Spinal cord (tissue), 10 donors: ENCODE measurements at places on chromosomes 3 and 15. TPM values are rescaled to one million over a fixed set of nuclear protein-coding genes. Genes with fewer than 3 reads are reported as not detected.
A peak's percentile ranks its signal among the peaks of the same experiment; 100 is the strongest.

DNA sequence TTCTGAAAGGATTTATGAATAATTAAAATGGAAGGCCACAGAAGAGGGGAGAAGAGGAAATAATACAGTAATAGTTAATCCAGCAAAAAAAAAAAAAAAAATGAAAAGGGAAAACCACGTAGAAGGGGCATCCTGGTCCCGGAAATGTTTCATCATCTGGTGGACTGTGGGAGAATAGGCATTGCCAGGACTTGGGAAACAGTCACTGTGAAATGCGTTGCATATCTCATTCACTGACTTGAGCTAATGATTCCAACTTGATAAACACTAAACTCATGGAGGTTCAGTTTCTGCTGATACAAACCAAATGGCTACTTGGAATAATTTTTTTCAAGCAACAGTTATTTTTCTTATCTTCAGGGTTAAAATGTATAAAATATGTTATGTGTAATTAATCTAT, 3.2 kb downstream of the XCR1 start:
- no peaks in the 10 kb centered on the region for H3K4me1 ChIP-seq
- no peak overlapping the region for H3K27ac ChIP-seq
- H3K4me3 ChIP-seq, result no peak overlapping the region
- no peaks in the 10 kb centered on the region for H3K27me3 ChIP-seq
- DNase-seq, result no peak

DNA sequence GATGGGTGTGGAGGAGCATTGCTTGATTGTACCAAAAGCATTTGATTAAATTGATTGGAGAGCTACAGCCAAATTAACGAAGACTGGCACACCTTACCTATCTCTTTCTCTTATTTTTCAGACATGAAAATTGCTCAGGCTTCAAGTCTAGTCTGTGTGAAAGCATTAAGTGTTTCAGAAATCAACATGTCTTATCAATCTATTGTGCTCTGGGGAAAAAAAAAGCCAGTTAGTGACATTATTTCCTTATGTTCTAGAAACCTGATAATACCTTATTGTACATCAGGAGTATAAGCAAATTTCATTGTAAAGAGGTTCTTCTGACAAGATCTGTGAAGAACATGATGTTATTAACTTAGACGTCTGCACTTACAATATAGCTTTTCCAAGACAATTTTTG, 465.2 kb downstream of the IL5RA start:
- no peaks in the 10 kb centered on the region for H3K36me3 ChIP-seq
- H3K4me3 ChIP-seq, result no peak overlapping the region
- H3K27ac ChIP-seq, result no peak overlapping the region
- DNase-seq, result no peak

GRCh38 chr3:57755741-57756527, at the start of gene SLMAP:
Gene SLMAP (plus strand): TSS chr3:57756309. CDS start chr3:57757652, 1,343 bp downstream.
- peak within 1 kb of the TSS; percentile 90 for H3K4me3 ChIP-seq
- peak; percentile 99 for DNase-seq
- no peaks in the 10 kb centered on the region for H3K27me3 ChIP-seq

- no peaks in the 10 kb centered on the region for H3K36me3 ChIP-seq
- no peak for DNase-seq
- no peak overlapping the region for H3K4me3 ChIP-seq
- no peaks in the 10 kb centered on the region for H3K27me3 ChIP-seq
Observed at GRCh38 chr3:147937341-147937740, 528.2 kb downstream of the ZIC1 start.

- peak overlapping the region; percentile 17 for H3K27ac ChIP-seq
- H3K4me1 ChIP-seq, result peaks cover 35% of the 10 kb centered on the region
- H3K4me3 ChIP-seq, result peak overlapping the region; percentile 26
- DNase-seq, result no peak
- H3K27me3 ChIP-seq, result no peaks in the 10 kb centered on the region
- H3K36me3 ChIP-seq, result no peaks in the 10 kb centered on the region
Observed at GRCh38 chr3:32105291-32106131, 909 bp upstream of the GPD1L start.

GRCh38 chr3:65524584-65524983, 514.1 kb downstream of the MAGI1 start:
- H3K36me3 ChIP-seq, result no peaks in the 10 kb centered on the region
- no peak for DNase-seq
- no peaks in the 10 kb centered on the region for H3K27me3 ChIP-seq
- no peaks in the 10 kb centered on the region for H3K4me1 ChIP-seq

GRCh38 chr3:35677797-35678196, 38.5 kb downstream of the ARPP21 start:
- no peak overlapping the region for H3K4me3 ChIP-seq
- H3K4me1 ChIP-seq, result no peaks in the 10 kb centered on the region
- no peaks in the 10 kb centered on the region for H3K27me3 ChIP-seq
- no peak for DNase-seq
- no peaks in the 10 kb centered on the region for H3K36me3 ChIP-seq

- H3K4me3 ChIP-seq, result no peak overlapping the region
- no peaks in the 10 kb centered on the region for H3K36me3 ChIP-seq
- no peaks in the 10 kb centered on the region for H3K27me3 ChIP-seq
- no peaks in the 10 kb centered on the region for H3K4me1 ChIP-seq
- no peak overlapping the region for H3K27ac ChIP-seq
Observed at GRCh38 chr15:42846647-42847046, 73.9 kb downstream of the TTBK2 start.

DNA sequence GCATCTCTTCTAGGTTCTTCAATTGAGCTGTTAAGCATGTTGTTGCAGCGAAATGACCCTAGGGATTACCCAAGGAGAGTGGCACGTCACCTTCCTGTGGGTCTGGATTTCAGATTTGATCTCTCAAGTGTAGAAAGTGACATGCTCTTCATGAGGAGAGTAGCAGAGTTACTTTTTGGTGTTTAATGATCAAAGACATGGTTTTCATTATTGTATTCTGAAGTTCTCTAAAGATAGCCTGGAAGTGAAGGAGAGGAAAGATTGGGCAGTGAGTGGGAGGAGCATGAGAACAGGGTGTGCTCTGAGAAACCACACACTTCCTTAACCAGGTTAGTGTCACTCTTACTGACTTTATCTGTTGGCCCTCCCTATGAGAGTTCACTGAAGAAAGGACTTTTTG, 153.6 kb downstream of the AKAP13 start:
- no peak overlapping the region for H3K4me3 ChIP-seq
- no peaks in the 10 kb centered on the region for H3K27me3 ChIP-seq
- no peak for DNase-seq
- no peak overlapping the region for H3K27ac ChIP-seq

DNA sequence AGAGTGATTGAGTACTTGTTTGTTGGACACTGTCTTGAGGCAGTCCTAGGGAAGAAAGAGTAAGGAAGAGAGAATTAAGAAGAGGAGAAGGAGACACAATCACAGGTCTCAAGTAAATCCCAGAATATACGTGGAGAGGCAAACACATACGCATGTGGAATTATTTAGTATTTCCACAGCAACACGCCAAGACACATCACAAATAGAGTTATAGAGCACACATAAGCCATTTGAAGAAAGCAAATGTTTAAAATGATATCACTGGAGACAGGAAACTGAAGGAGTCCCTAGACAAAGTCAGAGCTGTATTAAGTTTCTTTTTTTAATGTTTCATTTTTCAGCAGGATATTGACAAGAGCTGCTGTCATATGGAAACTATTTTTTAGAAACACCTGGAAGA, 206.1 kb upstream of the LRIG1 start:
- H3K27ac ChIP-seq, result no peak overlapping the region
- H3K27me3 ChIP-seq, result no peaks in the 10 kb centered on the region
- H3K4me1 ChIP-seq, result no peaks in the 10 kb centered on the region
- no peaks in the 10 kb centered on the region for H3K36me3 ChIP-seq
- no peak for DNase-seq
- no peak overlapping the region for H3K4me3 ChIP-seq

DNA sequence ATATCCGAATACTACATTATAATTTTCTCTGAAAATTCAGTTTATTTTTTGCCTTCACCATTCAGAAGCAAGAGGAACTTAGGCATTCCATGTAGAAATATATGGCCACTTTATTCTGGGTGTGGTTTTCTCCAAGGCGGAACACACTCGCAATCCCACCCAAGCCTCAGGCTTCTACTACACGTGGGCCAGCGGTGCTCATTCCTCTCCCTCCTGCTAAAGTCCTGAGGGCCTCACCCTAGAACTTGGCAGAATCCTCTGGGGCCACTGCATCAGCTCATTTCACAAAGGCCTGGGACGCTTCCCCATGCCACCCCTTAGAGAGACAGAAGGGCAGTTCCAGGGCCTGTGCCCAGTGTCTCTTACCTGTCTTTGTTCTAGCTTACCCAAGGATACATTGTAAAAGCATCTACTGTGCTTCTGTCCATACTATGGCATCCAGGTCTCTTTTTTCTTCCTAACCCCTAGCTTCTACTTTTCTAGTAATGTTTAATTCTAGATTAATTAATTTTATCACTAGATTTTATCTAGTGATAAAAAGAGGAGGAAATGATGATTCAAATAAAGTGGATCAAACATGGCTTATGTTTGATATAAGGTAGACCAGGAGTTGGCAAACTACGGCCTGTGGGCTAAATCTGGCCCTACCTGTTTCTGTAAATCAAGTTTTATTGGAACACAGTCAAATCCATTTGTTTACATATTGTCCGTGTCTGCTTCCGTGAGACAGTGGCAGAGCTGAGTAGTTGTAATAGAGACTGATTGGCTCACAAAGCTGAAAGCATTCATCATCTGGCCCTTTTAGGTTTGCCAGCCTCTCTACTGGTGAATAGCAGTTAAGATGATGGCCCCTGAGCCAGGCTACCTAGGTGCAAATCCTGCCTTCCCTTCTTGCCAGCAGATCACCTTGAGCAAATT, 29.8 kb downstream of the LARS2 start:
- H3K27ac ChIP-seq, result no peak overlapping the region
- no peak overlapping the region for H3K4me3 ChIP-seq
- H3K4me1 ChIP-seq, result no peaks in the 10 kb centered on the region
- DNase-seq, result no peak
- no peaks in the 10 kb centered on the region for H3K27me3 ChIP-seq
- H3K36me3 ChIP-seq, result peaks cover 4% of the 10 kb centered on the region

GRCh38 chr3:69097407-69098086, 12.8 kb downstream of the ARL6IP5 start:
- H3K4me3 ChIP-seq, result no peak overlapping the region
- DNase-seq, result no peak
- peaks cover 6% of the 10 kb centered on the region for H3K4me1 ChIP-seq
- H3K36me3 ChIP-seq, result peaks cover 14% of the 10 kb centered on the region
- H3K27me3 ChIP-seq, result no peaks in the 10 kb centered on the region

DNA sequence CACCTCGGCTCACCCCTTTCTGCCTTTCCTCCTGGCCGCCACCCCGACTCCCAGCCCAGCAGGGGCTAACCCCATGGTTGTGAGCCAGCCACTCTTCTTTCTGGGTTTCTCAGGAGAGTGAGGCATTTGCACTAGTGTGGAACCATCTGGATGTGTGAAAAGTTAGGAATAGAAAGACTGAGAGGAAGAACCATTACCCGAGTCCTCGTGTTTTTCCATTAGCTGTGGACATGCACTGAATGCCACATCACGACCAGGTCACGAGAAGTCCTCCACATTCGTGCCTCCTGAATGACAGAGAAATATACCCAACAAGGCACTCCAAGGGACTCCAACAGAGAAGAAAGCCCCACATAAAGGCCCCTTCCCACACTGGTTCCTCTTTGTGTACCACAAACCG, 18.0 kb upstream of the RAD18 start:
- H3K27me3 ChIP-seq, result no peaks in the 10 kb centered on the region
- H3K27ac ChIP-seq, result no peak overlapping the region
- DNase-seq, result no peak
- H3K4me3 ChIP-seq, result no peak overlapping the region
- H3K4me1 ChIP-seq, result no peaks in the 10 kb centered on the region

DNA sequence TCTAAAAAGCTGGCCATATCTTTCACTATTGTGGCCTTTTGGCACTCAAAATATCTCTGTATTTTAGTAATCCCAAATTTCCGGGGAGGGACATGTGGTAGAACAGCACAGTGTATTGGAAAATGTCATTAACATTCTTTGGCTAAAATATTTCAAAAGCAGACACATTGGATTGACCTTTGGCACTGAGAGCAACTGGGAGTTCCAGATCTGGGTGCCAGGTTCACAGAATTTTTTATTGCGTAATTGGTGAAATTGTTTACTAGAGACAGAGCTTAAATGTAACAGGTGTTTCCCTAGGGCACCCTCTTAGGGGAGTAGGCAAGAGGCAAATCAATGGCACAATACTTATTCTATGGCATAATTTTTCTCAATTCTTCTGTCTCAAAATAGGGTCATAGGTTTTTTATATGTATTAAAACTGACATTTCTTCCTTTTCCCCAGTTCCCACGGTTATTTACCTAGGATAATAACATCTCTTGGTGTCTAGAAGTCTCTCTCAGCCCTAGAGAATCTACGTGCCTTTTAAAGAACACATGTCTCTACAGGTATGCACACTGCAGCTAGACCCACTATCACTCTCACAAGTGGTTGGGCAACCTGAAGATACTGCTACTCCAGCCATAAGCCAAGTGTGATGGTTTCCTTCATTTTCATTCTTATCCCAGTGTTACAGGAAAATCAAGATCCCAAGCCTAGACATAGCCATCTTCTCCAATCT, 10.6 kb downstream of the RBMS3 start:
- no peaks in the 10 kb centered on the region for H3K36me3 ChIP-seq
- no peaks in the 10 kb centered on the region for H3K4me1 ChIP-seq
- H3K27me3 ChIP-seq, result no peaks in the 10 kb centered on the region
- no peak overlapping the region for H3K4me3 ChIP-seq
- no peak for DNase-seq

HTR3E gene
- total RNA-seq, result not detected
